GM10248 (cell line): ENCODE measurements at places on chromosomes 11 and 22.

DNA sequence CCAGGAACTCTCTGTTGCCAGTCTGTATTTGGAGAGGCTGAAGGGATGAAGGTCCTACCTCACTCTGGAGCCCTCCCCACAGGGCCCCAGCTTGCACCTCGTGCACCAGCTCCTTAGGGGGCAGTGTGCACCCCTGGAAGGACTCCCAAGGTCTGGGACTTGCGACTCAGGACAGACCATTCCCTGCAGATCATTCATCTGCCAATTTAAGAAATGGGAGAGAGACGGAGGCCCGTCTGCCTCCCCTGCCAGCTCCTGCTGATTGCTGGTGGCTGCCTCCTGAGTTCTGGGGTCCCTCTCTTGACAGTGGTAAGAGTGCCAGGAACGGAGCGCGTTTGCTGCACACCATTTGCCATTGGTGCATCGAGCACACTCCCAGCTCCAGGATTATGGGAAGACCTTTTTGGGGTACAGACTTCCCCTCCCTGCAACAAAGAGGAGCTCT lies 27.4 kb upstream of the MALAT1 start:
- peak; percentile 45 for DNase-seq

- DNase-seq: no peak
Observed at GRCh38 chr11:31649129-31649966, 139.8 kb downstream of the ELP4 start.

- no peak for DNase-seq
Observed at GRCh38 chr11:62547691-62548281, 1.2 kb upstream of the AHNAK start.

DNA sequence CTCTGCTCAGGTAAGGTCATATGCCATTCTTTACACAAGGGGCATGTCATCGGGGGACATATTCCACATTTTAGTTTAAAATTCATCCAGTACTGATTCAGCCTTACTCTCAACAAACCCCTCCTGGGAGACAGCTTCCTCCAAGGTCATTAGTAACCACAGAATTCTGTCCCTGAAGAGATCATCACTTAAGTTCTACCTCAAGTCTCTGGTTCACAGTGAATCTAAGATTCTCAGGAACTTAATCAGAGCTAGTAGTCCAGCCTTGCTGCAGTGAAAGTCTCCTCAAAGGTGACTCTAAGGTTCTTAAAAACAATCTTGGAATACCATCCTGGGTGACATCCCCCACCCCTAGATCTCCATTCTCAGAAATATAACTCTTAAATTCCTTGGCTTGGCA lies 18.9 kb upstream of the GDPD4 start:
- DNase-seq: no peak

DNA sequence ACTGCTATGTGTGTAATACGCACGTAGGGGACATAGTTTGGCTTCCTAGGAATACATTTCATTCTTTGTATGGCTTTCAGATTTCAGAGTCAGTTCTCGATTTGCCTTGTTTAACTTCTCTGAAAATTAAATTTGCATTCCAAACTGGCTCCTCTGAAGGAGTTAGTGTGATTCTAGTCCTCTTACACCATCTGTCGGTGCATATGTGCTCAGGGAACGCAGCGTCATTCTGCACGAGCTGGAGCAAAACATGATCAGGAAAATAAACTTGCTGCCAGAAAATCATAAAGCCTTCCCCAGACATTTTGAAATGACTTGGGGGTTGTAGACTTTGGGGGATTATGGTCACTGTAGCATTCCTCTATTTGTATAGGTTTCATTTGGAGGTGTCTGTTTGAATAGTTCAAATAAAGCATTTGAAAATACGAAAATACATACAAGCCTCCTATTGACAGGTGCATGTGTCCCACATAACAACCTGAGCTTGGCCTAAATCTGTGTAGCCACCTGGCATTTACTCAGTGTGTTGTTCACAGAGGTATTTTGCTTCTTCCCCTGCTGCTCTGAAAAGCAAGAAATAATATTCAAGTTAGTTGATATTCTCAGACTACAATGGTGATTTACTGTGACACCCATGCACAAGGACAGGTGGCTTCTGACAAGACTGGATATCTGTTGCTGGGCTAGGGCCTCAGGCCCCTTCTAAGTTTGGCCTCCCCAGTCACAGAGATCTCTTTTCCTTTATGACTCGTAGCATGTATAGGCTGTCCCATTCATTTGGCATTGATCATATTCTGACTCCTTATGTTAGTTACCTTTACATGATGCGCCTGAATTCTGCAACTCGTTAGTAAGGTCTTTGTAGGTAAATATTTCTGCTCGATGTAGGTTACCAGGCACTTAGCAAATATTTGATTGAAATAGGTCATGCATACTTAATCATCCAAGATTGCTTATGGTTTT lies 81.6 kb upstream of the SORL1-AS1 start:
- DNase-seq: no peak

GRCh38 chr22:42933485-42934091 lies 76.5 kb upstream of the ARFGAP3 start:
- peak; percentile 81 for DNase-seq

- DNase-seq: no peak
Observed at GRCh38 chr22:31944700-31945442, 536 bp downstream of the YWHAH start.

DNA sequence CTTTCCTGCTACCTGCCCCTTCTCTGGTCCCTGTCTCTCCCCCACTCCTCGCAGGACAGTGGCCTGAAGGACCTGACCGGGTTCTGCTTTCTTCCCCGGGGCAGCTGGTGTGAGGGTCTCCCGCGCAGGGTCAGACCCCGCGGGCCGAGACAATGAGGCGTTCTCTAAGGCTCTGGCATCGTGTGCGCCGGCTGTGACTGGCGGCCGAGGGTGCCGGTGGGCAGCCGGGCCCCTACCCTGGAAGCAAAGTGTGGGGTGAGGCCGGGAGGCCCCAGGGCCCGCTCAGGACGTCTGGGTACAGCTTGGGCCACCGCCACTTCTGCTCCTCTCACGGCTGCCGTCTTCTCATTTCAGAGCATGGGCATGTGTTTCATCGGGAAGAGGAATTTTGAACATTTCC lies 16.3 kb downstream of the TRMU start:
- no peak for DNase-seq

DNA sequence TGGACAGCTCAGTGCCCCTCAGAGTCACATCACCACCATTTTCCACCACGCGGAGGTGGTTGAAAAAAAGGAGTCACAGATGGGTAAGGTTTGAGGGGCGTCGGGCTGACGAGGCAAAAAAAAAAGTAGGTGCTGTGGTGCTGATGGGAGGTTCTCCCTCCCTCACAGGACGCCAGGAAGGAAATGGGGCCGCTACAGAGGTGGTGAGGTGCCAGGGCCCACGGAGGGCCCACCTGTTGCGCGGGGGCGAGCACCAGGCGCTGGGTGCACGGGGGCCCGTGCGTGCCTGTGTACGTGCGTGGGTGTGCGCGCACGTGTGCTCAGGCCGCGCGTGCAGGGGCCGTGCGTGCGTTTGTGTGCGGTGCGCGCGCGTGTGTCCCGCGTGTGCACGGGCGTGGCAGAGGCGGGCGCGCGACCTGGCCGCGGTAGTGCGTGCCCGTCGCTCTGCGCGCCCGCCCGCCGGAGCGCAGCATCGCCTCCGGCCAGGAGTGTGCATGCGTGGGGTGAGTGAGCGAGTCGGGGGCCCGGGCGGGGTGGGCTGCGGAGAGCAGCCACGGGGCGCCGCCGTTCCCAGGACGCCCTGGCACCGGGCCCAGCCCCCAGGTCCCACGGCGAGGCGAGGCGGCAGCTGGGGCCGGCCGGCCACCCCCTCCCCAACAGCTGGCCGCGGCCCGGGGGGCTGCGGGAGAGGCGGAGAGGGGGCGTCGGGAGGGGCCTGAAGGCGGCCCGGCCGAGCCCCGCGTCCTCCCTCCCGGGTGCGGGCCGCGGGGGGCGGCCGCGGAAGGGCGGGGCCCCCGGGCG lies 2.8 kb downstream of the PDGFB start:
- no peak for DNase-seq

DNA sequence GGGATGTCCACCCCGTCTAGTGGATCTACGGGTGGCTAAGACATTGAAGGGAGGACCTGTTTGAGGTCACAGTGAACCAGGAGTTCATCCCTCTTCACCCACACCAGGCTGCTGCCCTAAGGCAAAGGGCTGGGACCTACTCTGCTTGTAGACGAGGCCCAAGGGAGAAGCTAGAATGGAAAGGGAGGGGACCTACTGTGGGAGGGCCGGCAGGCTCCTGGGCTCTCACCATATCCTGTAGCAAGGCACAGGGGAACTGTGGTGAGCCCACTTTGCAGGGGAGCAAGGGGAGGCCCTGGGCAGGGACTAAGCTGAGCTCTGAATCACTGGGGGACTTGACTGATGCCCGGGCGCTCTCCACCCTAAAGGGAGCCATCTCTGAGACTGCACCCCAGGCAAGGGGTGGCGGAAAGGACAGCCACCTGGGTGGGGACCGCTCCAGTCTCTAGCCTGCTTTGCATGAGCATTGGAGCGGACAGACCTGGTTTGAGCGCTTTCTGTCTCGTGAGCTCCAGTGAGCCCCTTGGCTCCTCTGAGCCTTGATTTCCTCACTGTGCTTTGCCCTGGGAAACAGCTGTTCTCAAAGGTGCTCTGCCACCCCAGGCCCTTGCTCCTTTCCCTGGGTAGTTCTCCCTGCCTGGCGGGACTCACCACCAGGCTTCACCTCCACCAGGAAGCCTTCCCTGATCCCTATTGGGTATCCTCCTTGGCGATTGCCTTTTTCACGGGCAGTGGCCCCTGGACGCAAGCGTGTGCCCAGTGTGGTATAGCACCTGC lies 24.2 kb downstream of the PARVG start:
- no peak for DNase-seq

DNA sequence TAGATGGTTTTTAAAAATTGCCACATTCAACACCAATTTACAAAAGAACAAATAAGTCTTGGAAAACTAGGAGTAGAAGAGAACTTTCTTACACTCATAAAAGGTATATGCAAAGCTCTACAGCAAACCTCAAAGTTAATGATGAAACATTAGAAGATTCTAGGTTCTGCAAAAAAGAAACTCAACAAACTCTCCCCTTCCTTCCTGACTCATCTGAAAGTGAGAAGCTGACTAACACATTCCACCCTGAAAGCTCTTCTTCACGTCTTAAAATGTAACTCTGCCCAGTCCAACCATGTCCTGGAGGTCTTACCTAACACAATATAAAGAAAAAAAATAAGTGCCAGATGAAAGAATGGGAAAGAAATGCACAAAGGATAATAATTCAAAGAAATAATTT lies 218.9 kb upstream of the ISX start:
- DNase-seq: peak; percentile 20

DNA sequence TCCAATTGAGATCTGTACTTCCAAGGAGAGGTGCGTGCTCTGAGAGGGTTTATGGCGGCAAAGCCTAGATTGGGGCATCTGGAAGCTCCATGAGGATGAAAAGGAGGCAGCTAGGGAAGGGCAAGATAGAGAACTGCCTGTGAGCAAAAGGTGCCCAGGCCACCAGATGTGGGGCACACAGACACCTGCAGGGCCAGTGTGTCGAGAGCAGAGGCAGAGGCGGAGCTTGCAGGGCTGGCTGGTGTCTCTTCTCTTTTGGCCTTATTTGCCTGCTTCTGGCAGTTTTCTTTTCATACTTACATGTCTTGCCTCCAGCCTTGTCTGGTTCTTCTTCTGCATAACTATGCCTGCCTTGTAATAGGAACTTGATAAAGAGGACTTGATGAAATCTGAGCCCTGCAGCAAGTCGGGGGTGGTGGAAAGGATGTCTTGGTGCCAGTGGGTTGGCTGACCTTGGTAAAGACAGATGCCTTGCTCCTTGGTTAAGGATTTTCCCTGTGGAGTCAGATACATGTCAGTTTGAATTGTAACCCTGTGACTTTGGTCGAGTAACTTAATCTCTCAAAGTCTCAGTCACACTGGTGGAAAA lies 680.3 kb downstream of the NTM start:
- no peak for DNase-seq

DNA sequence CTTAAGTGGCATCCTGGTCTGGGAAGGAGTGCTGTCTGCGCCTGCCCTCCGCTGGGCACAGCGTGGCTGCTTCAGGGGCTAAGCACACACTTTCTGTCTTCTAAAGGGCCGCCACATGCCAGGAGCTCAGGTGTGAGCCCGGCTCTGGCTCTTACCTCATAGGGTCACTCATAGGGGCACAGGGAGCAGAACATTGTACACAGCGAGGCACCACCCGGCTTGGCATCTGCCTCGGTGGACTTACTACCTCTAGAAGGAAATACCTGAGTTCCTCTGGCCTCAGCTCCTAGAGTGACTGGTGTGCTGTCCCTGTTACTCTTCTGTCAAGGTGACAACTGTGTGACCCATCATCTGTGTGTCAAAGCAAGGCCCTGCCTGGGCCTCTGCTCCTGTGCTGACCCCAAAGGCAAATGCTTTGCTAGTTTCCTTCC lies 13.4 kb downstream of the NEAT1 start:
- no peak for DNase-seq

DNA sequence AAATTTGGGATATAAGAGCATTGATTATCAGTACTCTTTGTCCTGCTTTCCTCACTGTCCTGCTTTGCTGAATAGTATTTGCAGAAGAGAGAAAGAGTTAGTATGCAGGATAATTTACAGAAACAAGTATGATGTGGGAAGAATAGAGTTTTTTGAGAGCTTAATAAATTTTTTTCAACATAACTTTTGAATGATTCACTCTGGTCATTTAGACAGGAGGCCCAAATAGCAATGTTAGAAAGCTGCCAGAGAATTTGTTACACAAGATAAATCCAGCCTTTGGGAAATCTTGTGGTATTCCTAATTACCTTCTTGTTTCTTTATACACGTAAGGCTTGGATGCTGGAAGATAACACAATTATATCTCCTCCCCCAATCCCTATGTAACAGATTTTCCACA lies 484.6 kb downstream of the CNTN5 start:
- no peak for DNase-seq

DNA sequence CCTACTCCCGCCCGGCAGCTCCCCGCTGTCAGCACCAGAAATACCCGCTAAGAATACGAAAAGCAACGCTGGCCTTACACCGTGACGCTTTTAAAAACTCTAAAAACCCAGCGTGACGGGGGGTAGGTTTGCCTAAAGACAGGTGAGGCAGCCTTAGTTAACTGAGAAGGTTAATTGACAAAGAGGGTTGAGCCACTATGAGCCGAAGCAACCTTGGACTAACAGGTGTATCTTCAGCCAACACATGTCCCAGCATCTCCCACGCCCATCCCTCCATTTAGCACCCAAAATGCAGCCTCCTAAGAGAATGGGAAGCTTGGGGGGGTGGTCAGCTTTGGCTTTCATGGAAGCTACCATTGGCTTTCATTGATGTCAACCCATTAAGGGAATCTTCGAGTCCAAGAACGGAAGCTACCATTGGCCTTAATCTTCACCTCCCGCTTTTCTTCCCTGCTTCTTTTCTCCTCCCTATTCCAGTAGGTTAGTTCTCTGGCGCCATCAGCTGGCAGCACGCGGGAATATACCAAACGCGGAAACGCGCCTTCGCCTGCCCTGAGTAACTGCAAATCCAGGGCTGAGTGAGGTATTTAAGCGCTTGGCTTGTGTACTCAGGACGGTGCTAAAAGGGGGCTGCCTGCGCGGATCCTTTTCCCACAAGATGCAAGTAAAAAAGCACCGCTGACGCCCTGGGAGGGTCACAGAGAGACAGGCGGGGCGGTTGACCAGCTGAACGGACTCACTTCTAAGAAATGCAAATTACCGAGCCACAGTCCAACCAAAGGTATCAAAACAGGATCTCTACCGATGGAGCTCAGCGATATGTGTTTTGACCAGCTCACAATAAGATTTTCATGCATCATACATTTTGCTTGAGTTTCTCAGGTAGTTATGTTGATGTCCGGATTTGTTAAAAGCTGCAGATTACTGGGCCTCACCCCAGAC lies 38.5 kb upstream of the GLYATL1 start:
- peak; percentile 54 for DNase-seq

GRCh38 chr11:16542353-16542752 lies 186.0 kb upstream of the SOX6 start:
- no peak for DNase-seq
